ENCODE measurements at places on chromosomes 11 and 22. TPM values are rescaled to one million over a fixed set of nuclear protein-coding genes. Genes with fewer than 3 reads are reported as not detected.

- DNase-seq: no peak
These were observed 32.2 kb downstream of the P4HA3 start for GRCh38 chr11:74279256-74279655.

DNA sequence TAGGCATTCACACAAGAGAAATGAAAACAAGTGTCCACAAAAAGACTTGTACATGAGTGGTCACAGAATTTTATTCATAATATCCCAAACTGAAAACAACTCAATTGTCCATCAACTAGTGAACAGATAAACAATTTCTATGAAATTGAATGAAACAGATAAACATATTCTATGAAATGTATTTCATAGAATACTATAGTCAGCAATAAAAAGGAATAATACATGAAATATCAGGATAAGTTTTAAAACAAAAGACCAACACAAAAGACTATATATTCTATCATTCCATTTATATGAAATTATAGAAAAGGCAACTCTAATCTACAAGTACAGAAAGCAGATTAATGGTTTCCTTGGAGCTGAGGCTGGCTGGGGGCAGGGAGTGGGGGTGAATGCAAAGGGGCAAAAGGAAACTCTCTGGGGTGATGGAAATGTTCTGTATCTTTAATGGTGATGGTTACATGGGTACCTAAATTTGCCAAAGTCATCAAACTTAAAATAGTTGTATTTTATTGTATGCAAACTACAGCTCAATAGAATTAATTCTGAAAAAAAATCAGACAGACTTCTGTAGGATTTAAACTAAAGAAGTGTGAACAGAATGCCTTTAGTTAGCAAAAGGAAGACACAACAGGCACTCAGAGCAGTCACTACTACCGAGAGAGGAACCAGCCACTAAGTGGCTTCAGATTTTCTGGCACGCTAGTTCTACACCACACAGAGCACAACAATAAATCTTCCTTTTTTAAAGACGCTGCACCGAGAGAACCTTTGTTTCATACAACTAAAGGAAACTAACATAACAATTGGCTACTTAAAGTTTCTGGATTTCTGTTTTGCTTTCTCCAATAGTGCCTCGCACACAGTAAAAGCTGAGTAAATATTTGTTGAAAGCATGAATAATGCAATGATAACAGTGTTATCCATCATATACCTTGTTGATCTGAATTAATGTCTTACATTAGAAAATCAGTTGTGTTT lies 15.4 kb downstream of the CCDC34 start:
- DNase-seq: peak; percentile 28

DNA sequence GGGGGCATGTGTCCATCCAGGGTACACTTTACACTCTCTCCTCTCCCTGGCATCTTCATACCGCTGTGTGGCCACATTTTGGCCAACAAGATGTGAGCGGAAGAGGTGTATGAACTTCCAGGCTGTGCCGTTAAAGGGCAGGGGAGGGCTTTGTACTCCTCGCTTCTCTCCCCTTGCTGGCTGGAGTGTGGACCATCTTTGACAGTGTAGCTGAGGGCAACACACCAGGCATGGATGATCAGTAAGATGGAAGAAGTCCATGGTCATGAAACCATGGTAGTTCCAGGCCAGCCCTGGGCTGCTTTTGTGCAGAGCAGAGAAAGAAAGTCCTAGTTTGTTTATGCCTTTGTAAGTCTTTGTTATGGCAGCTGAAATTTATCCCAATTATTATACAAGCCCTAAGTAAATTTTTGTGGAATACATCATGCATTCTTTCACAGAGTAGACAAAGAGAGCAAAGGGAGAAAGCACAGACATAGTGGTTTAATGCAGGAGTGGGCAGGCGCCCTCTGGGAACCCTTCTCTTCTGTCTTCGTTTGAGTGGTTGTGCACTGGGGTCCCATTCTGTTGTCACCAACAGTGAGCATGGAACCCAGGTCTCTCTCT lies 70.4 kb downstream of the FBXO7 start:
- no peak for DNase-seq

DNA sequence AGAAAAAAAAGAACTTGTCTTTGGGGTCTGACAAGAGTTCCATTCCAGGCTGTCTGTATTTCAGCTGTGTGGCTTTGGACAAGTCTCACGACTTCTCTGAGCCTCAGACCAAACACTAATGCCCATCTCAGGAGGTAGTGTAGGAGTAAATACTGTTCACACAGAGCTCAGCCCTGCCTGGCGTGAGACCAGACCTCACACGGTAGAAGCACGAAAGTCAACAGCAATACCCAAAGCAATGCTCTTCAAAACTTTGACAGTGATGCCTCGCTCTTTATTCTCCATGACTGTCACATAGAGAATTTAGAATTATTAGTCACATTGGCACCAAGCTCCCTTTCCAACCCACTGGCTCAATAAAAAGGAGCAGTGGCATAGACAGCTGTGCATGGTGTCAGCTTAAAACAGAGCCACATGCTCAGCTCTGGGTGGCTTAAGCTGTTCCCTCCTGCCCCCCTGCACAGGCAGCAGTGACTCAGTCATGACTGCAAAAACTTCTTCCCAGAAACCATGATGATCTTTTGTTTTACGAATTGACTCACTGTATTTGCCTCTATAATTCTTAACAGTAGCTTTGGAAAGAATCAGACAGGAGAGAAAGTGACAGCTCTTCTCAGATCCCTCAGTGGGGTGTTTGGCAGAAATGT lies 74.0 kb upstream of the PHF21B start:
- no peak for DNase-seq

GRCh38 chr11:64894070-64894811 lies 15.8 kb upstream of the EHD1 start:
- peak; percentile 97 for DNase-seq

GRCh38 chr11:120985718-120986569 lies 38.0 kb upstream of the TBCEL start:
- peak; percentile 88 for DNase-seq

The NDUFS8 gene
- 277 TPM for total RNA-seq

All from H7 (cell line).